ENCODE measurements at places on chromosomes 11 and 22. TPM values are rescaled to one million over a fixed set of nuclear protein-coding genes. Genes with fewer than 3 reads are reported as not detected.

Gene GSTT4
- total RNA-seq = not detected

Gene KRTAP5-11
- not detected for total RNA-seq

Gene SMTNL1
- total RNA-seq = not detected

Gene OR52I2
- not detected for total RNA-seq

- H3K27me3 ChIP-seq = peaks cover 4% of the 10 kb centered on the region
- H3K27ac ChIP-seq = no peak overlapping the region
- DNase-seq = no peak
- H3K36me3 ChIP-seq = no peaks in the 10 kb centered on the region
Measured at GRCh38 chr22:22842085-22842484, 45.5 kb upstream of the IGLL5 start.

DNA sequence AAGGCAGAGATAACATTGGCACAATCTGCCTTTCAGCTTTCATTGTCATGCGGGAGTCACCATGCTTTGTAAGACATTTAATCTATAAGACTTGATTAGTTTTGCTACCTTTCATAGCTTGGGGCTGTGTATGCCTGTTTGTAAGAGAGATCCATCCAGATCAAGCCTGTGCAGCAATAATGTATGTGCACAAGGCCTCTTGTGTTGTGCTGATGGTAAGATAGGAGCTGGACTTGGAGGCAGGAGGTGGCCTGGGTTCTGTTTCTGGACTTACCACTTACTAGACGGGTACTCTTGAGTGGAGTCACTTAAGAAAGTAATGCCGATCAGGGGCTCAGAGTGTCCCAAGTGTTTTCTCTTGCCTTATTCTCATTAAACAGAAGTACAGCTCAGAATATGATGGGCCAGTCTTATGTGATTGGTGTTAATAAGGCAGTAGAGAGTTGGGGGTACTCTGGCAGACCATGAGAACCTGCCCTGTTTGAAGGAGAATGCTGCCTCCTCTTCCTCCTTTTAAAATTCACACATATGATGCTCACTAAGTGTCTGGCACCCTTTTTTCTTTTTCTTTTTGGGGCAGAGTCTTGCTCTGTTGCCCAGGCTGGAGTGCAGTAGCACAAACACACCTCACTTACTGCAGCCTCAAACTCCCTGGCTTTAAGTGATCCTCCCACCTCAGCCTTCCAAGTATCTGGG, 30.9 kb downstream of the PTPRJ start:
- no peaks in the 10 kb centered on the region for H3K27me3 ChIP-seq
- no peak for DNase-seq
- no peak overlapping the region for H3K4me3 ChIP-seq
- no peaks in the 10 kb centered on the region for H3K36me3 ChIP-seq
- H3K4me1 ChIP-seq = no peaks in the 10 kb centered on the region
- no peak overlapping the region for H3K27ac ChIP-seq

GRCh38 chr11:87628957-87629356, 546.3 kb downstream of the RAB38 start:
- no peak overlapping the region for H3K4me3 ChIP-seq
- no peaks in the 10 kb centered on the region for H3K36me3 ChIP-seq
- H3K27me3 ChIP-seq = no peaks in the 10 kb centered on the region
- H3K4me1 ChIP-seq = no peaks in the 10 kb centered on the region

GRCh38 chr11:30760345-30760744, 174.2 kb upstream of the MPPED2 start:
- no peak overlapping the region for H3K4me3 ChIP-seq
- no peak overlapping the region for H3K27ac ChIP-seq
- no peaks in the 10 kb centered on the region for H3K4me1 ChIP-seq
- no peak for DNase-seq
- H3K36me3 ChIP-seq = no peaks in the 10 kb centered on the region

DNA sequence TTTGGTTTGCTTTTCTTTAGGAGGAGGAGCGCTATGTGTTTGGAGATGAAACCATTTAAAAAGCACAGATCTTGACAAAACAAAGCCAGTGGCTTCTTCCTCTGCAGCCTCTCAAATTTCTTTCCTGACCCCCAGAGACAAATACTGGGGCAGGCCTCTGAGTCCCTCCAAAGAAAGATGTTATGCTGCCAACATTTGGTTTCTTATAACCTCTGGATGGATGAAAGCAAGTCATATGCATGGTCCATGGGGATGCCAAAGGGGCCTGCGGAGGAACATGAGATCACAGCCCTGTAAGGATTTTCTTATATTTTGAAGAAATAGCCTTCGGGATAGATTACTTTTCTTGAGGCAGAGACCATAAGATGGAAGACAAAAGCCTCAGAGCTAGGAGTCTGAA, 179.1 kb downstream of the TENM4 start:
- no peak overlapping the region for H3K4me3 ChIP-seq
- H3K27me3 ChIP-seq = no peaks in the 10 kb centered on the region
- no peaks in the 10 kb centered on the region for H3K36me3 ChIP-seq
- DNase-seq = no peak
- peaks cover 8% of the 10 kb centered on the region for H3K4me1 ChIP-seq
- H3K27ac ChIP-seq = no peak overlapping the region

DNA sequence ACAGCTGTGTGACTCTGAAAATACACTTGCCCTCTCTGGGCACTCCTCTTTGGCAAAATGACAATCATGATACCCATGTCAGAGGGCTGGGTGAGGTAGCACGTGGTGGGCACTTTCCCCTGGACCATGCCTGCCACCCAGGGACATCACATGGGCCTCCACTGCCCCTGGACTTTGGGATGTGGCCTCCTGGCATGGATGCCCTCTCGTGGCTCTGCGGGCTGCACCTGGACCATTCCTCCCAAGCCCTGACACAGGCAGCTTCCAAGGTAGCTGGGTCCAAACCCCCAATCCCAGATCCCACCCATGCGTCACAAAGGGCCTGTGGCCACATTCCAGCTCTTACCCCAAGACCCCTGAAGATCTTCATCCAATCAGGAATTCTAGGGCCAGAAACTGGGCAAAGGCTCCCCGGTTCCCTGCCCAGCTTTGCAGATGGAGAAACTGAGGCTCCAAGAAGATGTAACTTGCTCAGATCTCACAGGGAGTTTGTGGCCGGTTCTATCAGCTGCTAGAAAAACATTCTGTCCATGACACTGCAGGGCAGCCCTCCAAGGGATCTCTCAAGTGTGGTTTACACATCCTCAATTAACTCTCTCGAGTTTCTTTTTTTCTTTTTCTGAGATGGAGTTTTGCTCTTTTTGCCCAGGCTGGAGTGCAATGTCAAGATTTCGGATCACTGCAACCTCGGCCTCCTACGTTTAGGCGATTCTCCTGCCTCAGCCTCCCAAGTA, 35.4 kb upstream of the CYB5R3 start:
- no peaks in the 10 kb centered on the region for H3K27me3 ChIP-seq
- H3K36me3 ChIP-seq = no peaks in the 10 kb centered on the region
- peaks cover 44% of the 10 kb centered on the region for H3K4me1 ChIP-seq
- DNase-seq = no peak

DNA sequence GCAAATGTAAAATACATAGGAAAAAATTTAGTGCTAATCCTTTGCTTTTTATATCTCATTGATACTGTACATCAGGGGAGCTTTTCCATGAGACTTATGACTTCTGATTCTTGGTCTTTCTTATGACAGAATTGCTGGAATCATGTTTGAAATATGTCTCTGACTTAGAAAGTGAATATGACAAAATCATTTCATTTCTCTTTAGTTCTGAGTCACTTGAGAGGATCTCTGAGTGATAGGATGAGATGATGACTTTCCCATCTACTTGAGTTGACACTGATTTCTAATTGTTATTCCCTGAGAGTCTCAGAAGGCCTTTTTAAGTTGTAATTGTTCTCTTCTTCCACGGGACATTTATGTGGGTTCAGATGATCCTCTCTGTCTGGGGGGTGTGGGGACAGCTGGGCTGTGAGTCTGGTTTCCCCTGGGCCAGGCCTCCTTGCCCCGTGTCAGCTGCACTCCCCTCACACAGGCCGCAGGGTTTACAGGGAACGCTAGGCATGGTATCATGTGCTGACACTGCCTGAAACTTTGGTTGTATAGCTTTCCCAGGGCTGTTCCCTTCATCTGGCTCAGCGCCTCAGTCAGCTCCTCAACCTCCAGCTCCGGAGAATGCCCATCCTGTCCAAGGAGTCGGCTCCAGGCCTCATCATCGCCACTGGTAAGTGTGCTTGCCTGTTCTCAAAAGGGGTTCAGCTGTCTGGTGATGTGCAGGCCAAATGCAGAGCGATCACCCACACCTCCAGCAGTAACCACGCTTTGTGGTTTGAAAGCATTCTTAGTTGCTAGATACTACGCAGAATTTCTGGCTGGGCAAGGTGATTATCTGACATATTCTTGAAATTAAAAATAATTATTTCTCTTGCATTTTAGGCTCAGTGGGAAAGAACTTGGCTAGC, 69.5 kb upstream of the SORL1-AS1 start:
- no peak for DNase-seq
- H3K36me3 ChIP-seq = no peaks in the 10 kb centered on the region
- H3K27ac ChIP-seq = no peak overlapping the region
- H3K4me1 ChIP-seq = no peaks in the 10 kb centered on the region
- H3K4me3 ChIP-seq = no peak overlapping the region
- H3K27me3 ChIP-seq = no peaks in the 10 kb centered on the region

DNA sequence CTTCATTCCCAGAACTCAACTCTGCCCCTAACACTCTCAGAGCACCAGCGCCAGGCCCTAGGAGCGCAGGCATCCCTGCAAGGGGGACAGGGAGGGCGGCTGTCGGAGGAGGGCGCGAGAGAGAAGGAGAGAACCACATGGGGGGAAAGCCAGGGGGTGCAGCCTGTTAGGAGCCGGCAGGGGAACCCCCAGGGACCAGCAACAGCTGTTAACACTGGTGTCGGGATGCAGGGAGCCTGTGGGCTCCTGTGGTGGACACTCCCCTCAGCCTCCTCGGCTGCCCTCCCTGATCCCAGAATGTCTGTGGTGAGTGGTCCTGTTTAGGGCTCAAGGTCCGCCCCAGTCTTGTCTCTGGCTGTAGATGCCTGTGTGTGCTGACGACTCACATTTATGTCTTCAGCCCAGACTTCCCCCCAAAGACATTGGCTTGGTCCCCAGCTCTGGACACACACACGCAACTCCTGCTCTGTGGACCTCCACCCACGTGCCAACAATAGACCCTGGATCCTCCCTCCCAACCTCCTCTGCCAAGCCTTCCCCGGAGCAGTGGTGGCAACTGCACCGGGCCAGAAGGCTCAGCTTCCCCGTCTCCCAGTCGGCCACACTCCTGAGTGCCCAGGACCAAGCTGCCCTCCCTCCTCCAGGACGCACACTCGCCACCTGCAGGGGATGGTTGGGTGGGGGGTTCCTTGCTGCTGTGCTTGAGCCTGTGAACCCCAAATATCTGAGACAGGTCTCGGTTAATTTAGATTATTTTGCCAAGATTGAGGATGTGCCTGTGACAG, 817 bp upstream of the IFITM5 start:
- no peaks in the 10 kb centered on the region for H3K27me3 ChIP-seq
- no peak overlapping the region for H3K4me3 ChIP-seq
- no peak for DNase-seq
- H3K36me3 ChIP-seq = no peaks in the 10 kb centered on the region
- H3K4me1 ChIP-seq = no peaks in the 10 kb centered on the region
- no peak overlapping the region for H3K27ac ChIP-seq

DNA sequence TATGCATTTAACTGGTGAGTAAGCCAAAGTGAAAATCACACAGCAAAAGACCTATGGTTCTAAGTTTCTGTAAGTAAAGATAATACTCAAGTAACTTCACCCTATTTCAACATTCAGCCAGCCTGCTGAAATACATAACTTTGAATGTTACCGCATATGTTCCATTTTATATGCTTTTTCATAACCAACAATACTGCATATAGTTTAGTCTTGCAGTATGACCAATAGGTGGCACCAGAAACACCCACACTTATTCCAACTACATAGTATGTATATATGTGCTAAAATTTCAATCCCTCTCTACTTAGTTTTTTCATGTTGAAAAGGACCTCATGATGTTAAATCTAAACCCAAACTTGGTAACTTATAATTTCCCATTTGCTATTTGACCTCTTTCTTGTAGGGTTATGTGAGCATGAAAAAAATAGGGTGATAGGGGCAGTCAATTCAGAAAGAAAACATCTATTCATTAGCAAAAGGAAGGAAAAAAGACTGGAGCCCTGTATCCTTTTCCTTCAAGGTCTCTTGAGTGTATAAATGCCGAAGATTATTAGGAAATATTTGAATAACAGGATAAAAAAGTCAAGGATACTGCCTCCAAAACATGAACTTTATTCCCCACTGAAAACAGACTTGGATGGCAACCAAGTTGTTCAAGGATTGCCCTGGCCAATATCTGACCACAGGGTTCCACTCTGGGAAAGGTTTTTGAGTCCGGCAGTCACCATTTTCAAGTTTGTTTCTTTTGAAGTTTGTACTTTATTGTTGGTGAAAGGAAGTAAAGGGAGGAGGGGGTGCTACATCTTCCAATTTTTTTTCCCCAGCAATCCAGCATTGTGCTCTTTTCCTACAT, 23.8 kb upstream of the FZD4 start:
- DNase-seq = no peak
- peaks cover 11% of the 10 kb centered on the region for H3K4me1 ChIP-seq
- no peak overlapping the region for H3K27ac ChIP-seq
- H3K36me3 ChIP-seq = no peaks in the 10 kb centered on the region
- H3K4me3 ChIP-seq = no peak overlapping the region

GRCh38 chr11:12812849-12813248, 138.6 kb downstream of the TEAD1 start:
- H3K27me3 ChIP-seq = no peaks in the 10 kb centered on the region
- no peaks in the 10 kb centered on the region for H3K36me3 ChIP-seq

DNA sequence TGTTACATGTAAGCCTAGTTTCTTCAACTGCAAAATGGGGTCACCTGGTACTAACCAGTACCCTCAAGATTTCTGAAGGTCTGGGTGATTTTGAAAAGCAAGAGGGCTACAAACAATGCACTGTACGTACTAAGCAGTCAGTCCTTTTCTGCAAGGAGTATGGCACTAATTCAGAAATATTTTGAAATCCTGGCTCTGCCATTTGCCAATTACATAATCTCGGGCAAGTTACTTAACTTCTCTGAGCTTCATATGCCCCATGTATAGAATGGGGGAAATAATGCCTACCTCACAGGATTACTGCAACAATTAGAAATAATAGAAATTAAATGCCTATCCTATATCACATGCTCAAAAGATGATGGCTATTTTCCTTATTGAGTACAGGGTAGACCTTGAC, 60.7 kb upstream of the CCDC89 start:
- no peak for DNase-seq
- no peaks in the 10 kb centered on the region for H3K4me1 ChIP-seq

DNA sequence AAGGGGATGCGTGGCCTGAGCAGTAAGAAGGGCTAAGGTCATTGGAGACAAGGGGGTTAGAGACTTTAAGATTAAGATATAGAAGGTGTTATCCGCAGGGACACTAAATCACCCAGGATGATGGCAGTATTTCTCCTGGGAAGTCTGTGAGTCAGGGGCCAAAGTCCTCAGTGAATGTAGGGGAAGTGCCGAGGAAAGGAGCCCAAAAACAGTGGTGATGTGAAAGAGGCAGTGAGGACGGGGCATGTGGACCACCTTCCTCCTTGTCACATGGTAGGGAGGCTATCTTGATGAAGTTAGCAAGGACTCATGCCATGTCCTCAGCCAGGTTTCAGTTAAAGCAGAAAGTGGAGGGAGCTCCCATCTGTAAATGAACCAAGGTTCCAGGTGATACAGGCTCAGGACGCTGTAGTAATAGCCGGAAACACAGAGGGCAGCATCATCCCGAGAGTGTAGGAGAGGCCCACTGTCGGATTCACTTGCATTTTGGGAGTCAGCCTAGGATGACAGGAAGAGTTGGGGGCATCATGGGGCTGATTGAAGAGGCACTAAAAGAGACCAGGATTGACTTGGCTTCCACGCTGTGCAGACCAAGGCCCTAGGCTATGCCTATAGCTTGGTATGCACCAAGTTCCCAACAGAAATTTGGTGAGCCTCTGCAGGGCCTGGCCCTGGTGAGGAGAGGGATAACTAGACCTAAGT, 33.5 kb downstream of the WEE1 start:
- H3K27ac ChIP-seq = no peak overlapping the region
- no peaks in the 10 kb centered on the region for H3K27me3 ChIP-seq
- H3K4me3 ChIP-seq = no peak overlapping the region
- DNase-seq = no peak

Data from ovary (tissue), 10 donors.